Daoy (cell line): ENCODE measurements at places on chromosomes 1 and 21. TPM values are rescaled to one million over a fixed set of nuclear protein-coding genes. Genes with fewer than 3 reads are reported as not detected.

Gene VWA5B1
- not detected in 2 replicates for total RNA-seq

Gene LEFTY2
- not detected in 2 replicates for total RNA-seq

DNA sequence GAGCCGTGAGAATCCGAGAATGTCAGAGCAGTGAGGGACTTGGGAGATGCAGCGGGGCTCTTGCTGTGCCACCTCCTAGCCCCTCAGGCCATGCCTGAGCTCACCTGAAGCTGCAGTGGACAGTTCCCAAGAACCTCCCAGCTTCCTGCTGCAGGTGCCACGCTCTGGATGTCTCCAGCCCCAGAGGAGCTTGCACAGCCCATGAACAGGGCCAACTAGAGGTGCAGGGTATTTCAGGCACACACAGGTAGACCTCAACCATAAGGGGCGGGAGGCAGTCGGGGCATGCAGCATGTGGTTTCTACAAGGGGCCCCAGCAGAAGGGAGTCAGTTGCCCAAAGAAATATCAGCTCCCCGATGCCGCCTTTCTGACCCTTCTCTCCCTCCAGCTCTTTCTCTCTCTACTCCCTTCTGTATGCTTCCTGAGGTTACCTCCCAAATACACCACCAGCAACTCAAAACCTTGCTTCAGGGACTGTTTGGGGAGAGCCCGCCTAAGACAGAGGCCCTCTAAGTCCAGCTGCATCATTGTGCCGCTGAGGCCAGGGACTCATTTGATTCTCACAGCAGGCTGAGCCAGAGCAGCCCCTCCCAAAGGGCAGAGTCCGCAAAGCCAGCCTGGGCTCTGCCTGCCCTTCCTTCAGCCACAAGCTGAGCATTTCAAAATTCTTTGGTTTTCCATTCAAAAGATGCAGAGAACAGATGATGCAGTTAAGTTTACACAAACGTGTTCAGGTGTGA, 209.8 kb downstream of the MATN1 start:
- DNase-seq, result no peak

DNA sequence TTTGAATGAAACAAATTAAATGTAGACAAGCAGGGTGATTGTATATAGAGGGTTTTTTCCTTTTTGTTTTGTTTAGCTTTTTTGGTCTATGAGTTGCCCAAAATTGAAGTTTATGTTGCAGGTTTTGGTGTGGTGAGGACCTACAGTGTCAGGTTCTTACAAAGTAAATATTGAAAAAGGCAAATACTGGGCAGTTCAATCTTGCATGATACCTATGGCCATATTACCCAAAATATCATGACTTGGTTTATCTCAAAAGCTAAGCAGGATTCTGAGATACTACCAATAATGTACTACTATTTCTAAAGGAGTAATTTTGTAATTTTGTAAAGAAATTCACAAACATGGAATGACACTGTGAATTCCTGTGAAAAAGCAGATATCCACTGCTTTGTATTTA, 1.8 kb downstream of the DNAJB4 start:
- DNase-seq, result no peak

GRCh38 chr1:1631782-1632420, at the start of gene MMP23B:
MMP23B (plus strand) TSS chr1:1632173; CDS start chr1:1632219, 46 bp downstream.
- no peak for DNase-seq

GRCh38 chr1:212951126-212951946, 995 bp downstream of the VASH2 start:
- DNase-seq, result peak; percentile 17

GRCh38 chr1:163203561-163203960, 845 bp upstream of the RGS5 start:
- no peak for DNase-seq

DNA sequence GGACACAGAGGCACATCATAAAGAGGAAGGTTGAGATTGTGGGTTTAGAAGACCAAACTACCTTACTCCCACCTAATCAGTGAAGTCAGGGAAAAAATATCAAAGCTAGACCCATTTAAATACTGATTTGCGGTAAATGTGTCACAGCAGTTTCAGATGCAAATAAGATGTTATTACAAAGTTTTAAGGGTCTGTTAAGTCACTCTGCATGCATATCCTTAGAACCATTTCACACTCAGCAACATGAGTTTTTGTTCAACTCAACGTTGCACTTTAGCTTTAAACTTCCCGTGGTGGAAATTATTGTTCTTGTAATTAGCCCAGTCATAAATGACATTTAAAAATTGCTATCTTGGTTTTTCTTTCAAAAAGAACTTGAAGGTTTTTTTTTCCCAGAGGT, 34.8 kb downstream of the RPAP2 start:
- DNase-seq, result no peak

DNA sequence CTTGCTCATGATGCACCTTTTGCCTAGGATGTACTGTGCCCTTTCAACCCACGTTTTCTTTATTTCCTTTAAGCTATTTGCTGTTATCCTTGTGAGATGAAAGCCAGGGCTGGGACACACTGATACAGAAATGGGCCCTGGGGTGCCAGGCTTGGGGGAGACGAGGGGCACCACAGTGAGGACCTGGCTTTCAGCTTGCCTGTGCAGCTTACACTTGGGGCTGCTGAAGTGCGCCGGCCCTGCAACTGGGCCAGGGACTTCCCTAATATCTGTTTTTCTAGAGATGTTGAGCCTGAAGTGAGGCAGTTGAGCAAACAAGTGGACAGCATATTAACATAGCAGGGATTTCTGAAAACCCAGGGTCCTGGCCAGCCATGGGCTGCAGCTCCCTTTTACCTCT, 42.5 kb upstream of the SLC19A1 start:
- no peak for DNase-seq

- peak; percentile 54 for DNase-seq
Observed at GRCh38 chr1:25744140-25744581, 55.8 kb upstream of the SELENON start.

- DNase-seq, result no peak
Observed at GRCh38 chr21:16264319-16264718, 534.5 kb downstream of the USP25 start.

DNA sequence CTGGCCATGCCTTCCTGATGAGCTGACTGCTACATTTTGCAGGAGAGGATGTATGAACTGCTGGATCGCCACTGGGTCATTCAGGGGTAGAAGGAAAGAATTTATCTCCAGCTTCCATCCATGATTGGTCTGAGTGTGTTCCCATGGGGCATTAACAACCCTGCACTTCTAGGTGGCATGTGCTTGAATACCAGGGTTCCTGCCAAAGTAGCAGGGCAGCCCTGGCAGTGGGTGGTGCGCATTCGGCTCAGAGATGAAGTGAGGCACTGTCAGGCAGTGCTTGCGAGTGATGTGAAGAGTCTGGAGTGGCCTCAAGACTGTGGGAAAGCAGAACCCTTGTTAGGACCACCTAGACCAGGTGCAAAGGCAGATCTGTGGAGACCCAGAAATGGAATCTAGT, 294.9 kb downstream of the ASTN1 start:
- DNase-seq, result no peak

GRCh38 chr1:232009741-232010140, 383.2 kb downstream of the DISC1 start:
- DNase-seq, result no peak

GRCh38 chr21:41183575-41183974, 15.6 kb downstream of the BACE2 start:
- DNase-seq, result no peak

DNA sequence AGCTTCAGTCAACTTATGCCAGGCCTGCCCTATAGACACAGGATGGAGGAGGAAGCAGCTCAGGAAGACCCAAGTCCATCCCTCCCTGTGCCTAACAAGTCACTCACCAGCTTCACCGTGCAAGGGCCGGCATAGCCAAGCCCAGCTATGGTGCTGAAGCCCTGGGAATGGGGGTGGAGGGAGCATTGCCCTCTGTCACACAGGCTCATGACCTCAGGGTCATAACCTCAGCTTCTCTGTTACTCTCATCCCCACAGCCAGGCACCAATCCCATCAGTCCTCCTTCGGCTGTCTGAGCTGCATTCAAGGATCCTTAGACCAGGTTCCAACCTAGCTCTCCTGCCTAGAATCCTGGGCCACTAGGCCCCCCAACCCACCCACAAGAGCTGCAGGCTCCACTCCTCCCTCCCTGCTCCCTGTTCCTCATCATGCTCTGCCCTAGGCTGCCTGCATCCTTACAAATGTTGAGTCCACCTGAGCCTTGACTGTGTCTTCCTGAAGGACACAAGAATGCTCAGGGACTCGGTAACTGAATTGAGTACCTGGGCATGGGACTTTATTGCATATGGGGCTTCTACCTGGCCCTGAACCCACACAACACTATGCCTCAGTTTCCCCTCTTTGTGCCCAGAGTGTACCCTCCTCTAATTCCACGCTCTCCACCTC, 1.7 kb downstream of the CD244 start:
- DNase-seq, result no peak

DNA sequence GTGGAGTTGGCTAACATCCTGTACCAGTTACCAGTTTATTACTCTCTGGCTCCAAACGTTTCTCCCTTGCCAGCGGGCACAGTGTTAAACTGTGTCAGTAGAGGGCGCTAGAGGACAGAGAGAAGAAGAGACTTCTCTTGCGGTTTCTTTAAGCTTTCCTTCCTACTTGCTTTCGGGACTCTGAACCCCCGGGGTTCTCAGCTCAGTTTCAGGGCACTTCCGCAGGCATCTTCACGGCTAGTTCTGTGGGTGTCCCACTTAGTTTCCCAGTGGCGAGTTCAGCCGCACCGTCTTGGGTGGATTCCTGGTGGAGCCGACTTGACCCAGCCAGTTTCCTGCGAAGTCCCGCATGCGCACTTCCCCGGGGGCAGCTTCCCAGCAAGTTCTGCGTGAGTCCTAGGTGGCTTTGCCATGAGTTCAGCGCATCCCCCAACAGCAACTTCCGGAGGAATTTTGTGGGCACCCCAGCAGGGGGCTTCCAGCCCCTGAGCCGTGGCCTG, 37.9 kb upstream of the BTG2 start:
- peak; percentile 85 for DNase-seq

DNA sequence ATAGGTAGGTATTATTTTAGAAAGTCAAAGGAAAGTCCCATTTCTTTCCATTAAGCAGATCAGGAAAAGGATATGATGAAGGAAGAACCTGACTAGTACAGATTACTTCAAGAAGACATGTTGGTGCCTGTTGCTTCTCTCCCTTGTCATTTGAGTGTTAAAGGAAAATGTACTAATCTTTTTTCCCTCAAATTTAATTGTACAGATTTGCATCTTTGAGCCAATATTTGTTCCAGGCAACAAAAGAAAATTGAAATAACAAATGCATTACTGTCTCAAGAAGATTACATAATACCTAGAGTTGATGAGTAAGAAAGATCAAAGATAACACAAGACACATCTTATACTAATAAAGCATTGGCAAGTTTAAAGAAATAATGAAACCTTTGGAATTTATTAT, 566.9 kb upstream of the ZP4 start:
- DNase-seq, result no peak

- peak; percentile 91 for DNase-seq
Observed at GRCh38 chr1:244322791-244323521, 128.8 kb downstream of the ADSS2 start.
